Upper lobe of left lung (tissue), 6 donors: ENCODE measurements at places on chromosomes 7 and 10. TPM values are rescaled to one million over a fixed set of nuclear protein-coding genes. Genes with fewer than 3 reads are reported as not detected.

GRCh38 chr7:123748171-123748733 lies 551 bp downstream of the WASL start:
- peak; percentile 92 for DNase-seq

GRCh38 chr7:131328377-131329175 lies 900 bp downstream of the MKLN1 start:
- no peak for DNase-seq

DNA sequence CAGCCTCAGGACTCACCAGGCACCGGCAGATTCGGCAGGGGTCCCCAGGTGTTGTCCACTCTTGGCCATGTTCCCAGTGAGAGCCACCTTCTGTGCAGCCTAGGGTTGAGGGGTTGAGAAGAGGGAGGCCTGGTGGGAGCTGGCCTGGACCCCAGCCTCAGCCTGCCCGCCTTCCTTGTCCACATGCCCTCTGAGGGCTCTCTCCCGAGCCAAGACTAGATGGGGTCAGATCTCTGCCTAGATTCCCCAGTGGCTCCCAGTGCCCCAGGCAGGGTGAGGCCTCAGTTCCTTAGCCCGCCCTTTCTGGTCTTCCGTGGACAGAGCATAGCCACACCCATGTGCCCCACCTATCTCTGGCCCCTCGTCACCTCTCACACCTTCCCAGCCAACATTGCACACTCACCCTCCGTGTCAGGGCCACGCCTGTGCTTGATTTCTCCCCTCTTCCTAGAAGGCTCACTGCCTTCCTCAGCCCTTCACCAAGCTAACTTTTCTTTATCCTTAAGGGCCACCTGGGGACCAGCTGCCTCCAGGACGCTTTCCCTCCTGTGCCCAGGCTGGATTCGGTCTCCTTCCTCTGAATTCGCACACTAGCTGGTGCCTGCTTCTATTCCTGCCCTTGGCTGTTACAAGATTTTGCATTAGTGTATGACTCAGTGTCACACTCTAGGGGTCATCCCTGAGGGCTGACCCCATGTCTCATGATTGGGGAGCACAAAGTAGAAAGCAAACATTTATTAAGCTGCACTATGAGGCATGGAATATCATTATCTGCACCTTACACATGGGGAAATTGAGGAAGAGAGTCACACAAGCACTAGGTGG lies 7.5 kb downstream of the KCP start:
- no peak for DNase-seq

DNA sequence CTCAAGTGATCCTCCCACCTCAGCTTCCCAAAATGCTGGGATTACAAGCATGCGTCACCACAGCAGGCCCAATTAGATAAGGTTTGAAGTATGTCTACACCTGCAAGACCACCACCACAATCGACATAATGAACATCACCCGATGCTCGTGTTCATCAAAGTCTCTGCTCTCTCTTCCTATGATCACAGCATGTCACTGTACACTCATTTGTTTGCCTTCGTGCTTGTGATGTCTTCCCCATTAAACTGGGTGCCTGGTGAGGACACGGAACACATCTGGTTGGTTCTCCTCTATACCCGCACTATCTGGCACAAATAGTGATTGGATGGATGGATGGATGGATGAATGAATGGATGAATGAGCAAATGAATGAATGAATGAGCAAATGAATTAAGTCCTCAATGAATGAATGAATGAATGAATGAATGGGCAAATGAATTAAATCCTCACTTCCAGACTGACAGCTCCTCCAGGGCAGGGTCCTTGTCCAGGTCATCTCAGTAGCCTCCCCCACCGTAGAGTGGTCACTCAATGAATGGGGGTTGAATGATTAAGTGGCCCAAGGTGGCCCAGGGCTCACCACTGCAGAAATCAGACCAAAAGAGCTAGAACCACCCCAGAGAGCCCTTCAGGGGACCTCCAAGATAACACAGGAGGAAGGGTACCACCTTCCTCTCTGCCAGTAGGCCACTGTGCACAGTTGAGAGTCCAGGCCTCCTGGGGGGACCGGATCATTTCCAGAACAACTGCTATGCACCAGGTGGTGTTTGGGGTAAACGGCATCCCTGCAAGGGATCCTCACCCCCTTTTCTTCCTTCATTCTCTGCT lies 101.9 kb upstream of the TNRC18 start:
- DNase-seq = no peak

DNA sequence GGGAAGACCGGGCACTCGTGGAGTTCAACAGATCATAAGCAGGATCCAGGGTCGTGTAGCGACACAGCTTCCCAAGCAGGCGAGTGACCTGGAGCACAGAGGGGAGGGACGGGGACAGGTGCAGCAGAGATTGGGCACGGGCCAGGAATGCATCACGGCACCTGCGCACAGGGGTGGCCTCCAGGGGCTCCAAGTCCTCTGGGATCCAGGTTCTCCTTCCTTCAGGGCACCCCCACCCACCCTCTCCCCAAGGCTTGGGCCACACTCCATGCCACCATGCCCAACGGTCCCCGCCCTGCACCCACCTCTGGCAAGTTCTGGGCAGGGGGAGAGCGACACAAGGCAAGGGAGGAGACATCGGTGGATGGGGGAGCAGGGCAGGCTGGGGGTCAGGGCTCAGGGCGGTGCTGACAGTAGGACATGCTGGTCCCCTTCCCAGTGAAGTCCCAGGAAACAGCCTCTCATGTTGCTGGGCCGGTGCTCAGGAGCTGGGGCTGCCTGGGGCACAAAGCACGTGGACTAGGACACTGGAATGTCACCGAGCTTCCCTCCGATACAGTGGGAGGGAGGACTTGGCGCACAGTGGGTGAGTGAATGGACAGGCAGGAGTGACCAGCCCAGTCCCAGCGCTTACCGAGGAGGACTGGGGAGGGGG lies 597.3 kb downstream of the PTPRN2 start:
- DNase-seq = no peak

HIP1 gene
- total RNA-seq = 53.7 TPM

DNA sequence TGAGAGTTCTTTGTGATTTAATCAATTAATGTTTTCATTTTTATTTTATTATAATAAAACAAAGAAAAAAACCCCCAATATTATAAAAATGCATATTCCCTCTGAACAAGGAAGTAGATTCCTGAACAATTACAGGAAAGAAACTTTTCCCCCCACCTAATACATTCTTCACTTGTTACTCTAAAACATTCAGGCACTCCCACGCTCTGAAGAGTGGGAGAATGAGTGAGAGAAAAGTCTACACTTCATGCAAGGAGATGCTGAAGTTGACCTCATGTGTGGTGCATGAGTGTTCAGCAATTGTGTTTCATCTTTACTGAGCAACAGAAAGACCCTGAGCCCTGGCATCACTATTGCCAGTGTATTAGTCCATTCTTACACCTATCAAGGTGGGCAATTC lies 244.2 kb upstream of the IGFBP3 start:
- no peak for DNase-seq

DNA sequence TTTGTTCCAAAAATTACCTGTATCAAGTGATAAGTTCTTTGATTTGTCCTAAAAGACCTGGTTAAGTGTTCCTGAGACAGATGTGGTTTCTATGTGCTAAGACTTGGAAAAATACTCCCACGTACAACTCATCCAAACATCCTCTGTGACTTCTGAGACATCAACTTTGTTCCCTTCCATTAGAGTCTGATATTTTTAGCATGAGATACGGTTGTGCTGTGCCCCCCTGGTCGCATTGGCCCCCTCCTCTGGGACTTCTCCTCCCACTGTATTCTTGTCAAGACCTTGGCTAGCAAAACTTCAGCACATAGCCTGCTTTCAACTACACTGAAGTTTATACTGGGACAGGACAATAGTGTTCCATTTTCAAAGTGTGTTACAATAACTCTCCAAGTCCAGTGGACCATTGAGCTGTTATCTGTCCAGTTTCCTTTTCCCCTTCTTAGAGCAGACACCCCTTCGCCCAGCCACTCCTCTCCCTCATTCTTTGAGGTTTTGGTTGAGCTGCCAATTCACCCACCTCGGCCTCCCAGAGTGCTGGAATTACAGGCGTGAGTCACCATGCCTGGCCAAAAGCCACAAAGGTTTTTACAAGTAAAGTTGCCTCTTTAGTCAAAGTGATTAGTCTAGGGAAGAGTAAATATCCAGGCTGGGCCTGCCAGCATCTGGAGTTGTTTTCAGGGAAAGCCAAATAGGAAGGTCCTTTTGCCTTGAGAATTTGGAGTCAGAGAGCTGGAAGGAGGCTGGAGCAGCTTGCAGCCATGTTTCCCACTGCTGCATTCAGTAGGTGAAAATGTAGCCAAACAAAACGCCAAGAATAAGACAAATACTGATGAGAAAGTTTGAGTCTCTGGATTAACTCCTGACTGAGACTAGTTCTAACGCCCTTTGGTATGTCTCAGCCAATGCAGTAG lies 17.8 kb upstream of the PDLIM1 start:
- no peak for DNase-seq

ERVW-1 gene
- 0.20 TPM for total RNA-seq

GRCh38 chr7:43753843-43754242 lies 4.6 kb upstream of the BLVRA start:
- no peak for DNase-seq

AMZ1 gene
- 16.6 TPM for total RNA-seq

CDNF gene
- 0.94 TPM for total RNA-seq

AKR1D1 gene
- not detected for total RNA-seq

GRCh38 chr7:4626318-4626845 lies 55.7 kb upstream of the FOXK1 start:
- no peak for DNase-seq

AFAP1L2 gene
- total RNA-seq = 2.6 TPM

DNA sequence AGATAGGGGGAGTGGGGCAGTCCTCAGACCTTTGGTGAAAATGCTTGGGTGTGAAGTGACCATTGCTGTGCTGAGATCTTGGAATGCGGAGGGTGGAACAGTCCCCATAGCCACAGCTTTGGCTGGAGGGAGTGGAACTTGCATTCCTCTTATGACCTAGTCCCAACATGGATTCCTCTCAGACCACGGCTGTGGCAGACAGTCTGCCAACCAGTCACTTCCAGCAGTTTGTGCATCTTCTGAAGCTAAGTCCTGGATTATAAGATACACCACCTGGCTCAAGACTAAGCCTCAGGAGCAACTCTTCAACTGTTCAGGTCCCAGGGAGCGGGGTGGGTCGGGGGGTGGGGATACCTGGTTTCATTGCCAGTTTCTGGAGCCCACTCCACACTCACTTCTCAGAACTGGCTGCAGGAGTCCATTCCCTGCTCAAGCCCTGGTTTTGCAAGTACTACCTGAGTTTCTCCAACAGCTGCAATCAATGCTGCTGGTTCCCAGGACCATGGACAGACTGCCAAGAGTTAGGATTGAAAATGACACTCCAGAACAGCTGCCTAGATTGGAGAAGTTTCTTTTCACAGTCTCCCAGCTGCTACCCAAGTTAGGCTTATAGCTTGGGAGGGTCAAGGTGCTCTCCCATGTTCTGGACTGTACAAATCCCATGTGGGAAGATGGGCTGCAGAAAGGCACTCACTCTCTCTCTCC lies 29.1 kb upstream of the DGKB start:
- no peak for DNase-seq

GRCh38 chr7:95723583-95724180 lies 48.7 kb upstream of the DYNC1I1 start:
- DNase-seq = no peak

DNA sequence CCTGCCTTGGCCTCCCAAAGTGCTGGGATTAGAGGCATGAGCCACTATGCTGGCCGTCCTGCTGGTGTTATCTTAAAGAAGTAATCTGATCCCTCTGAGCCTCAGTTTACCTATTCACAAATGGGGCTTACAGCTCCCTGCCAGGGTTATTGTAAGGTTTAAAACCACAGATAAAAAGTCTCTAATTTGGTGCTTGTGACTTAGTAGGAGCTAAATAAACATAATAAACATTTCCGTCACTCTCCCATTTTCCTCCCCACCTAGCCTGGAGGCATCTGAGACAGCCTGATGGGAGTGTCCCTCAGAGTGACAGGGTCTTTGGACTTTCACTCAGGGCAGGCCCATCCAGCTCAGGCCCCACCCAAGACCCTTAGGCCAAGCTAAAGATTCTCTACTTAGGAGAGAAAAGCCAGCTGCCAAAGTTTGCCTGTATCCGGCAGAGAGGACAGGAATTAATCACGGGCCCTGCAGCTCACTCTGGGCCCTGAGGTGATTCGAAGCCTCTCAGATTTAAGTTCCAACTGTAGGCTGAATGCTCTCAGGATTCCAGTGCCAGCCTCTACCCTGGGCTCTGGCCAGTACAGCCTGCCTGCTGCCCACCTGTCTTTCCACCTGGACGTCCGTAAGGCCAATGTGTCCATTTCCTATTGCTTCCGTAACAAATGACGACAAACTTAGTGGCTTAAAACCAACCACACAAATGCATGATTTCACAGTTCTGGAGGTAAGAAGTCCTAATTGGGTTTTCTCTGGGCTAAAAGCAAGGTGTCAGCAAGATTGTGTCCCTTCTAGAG lies 21.8 kb upstream of the DUSP5 start:
- DNase-seq = no peak

SCRN1 gene
- 22.6 TPM for total RNA-seq

GRCh38 chr10:26725837-26726727 lies 28.6 kb downstream of the PDSS1 start:
- DNase-seq = no peak

- DNase-seq = no peak
Measured at GRCh38 chr7:7554021-7554432, 12.7 kb upstream of the MIOS start.

GRCh38 chr10:48536156-48536500 lies 68.7 kb downstream of the ARHGAP22 start:
- no peak for DNase-seq

DNA sequence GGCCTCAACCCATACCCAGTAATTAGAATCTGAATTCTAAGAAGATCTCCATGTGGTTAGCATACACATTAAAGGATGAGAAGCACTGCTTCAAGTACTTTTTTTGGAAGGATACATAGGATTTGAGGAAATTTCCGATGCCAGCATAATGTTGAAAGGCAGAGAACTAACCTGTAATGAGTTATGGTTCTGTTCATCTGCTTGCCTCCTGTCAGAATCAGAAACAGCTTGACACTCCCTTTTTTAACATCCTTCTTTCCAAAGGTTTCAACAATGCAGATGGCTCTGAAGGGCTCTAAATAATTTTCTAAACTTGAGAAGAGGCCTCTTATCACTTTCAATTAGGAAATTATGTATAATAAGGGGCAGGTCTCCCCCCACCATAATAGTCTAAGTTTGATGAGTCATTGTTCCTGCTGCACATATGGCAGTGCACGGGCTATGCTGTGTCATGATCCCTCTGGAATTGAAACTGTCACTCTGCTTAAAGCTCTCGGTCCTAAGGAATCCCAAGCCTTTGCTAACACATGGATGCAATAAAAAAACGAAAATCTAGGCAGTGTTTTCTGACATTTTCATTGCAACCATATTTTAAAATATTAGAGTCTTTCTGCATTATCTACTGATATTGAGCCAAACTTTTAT lies 291.2 kb upstream of the FZD1 start:
- DNase-seq = no peak

- no peak for DNase-seq
Measured at GRCh38 chr10:77635402-77636227, 2.0 kb downstream of the KCNMA1 start.

FKBP6 gene
- not detected for total RNA-seq

DNA sequence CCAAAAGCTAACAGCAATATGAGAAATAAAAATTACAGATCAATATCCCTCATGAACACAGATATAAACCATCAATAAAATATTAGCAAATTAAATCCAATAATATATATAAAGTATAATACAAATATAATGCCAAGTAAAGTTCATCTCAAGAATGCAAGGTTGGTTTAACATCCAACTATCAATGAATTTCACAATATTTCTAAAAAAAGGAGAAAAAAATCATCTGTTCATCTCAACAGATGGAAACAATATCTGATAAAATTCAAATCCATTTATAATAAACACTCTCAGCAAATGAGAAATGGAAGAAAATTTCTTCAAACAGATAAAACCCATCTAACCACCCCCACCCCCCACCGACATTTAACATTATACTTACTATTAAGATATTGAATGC lies 86.9 kb downstream of the SIRT1 start:
- no peak for DNase-seq

CRYGN gene
- total RNA-seq = not detected
